Bronchus fibroblast of lung (primary cell): ENCODE measurements at places on chromosomes 7 and 10. TPM values are rescaled to one million over a fixed set of nuclear protein-coding genes. Genes with fewer than 3 reads are reported as not detected.

TMEM176A gene
- 0.15 and 0.50 TPM in 2 replicates for total RNA-seq

STEAP2 gene
- 5.5 and 6.8 TPM in 2 replicates for total RNA-seq

PPP1R3A gene
- not detected in 2 replicates for total RNA-seq

MYL10 gene
- not detected in 2 replicates for total RNA-seq

ELOVL3 gene
- 0.15 and 0.17 TPM in 2 replicates for total RNA-seq

FAM13C gene
- total RNA-seq = 0.50 and 1.0 TPM in 2 replicates

CYP2C18 gene
- total RNA-seq = not detected in 2 replicates

GBX1 gene
- not detected in 2 replicates for total RNA-seq

FAM237B gene
- total RNA-seq = not detected in 2 replicates
